ENCODE measurements at places on chromosomes 4 and X.

GRCh38 chrX:44747317-44747716 lies 96.5 kb upstream of the DUSP21 start:
- no peak for DNase-seq

DNA sequence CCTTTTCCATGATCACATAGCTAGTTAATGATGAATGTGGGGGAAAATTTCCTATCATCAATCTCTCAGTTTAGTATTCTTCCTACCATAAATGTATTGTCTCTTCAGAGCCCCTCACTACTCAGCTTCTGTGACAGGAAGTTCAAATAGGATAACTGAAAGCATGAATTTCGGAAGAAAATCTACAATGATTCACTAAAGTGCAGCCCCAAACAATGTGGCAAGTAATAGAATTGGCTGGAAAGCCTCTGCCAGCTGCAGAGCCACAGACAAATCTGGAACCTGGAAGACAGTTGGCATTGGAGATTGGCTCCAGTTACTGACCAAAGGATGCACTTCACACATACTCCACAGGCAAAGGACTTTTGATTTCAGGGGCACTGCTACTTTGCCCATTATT lies 35.2 kb downstream of the EGF start:
- no peak for DNase-seq

- no peak for DNase-seq
These were observed 9.5 kb downstream of the ADH4 start for GRCh38 chr4:99134586-99134985.

GRCh38 chr4:60948008-60948407 lies 252.1 kb upstream of the ADGRL3 start:
- DNase-seq, result no peak

Data from iPS DF 19.7 (cell line).